ENCODE measurements at places on chromosomes 12 and 14.
A peak's percentile ranks its signal among the peaks of the same experiment; 100 is the strongest.

- DNase-seq, result no peak
Observed at GRCh38 chr12:24821691-24822090, 127.2 kb downstream of the BCAT1 start.

GRCh38 chr12:130075497-130076076, 86.7 kb upstream of the FZD10 start:
- DNase-seq, result no peak

- no peak for DNase-seq
Observed at GRCh38 chr14:70887207-70887681, 20.0 kb upstream of the PCNX1 start.

- peak; percentile 49 for DNase-seq
Observed at GRCh38 chr14:49880267-49881064, 12.4 kb upstream of the ARF6 start.

GRCh38 chr12:66735275-66735674, 56.4 kb upstream of the GRIP1 start:
- DNase-seq, result no peak

DNA sequence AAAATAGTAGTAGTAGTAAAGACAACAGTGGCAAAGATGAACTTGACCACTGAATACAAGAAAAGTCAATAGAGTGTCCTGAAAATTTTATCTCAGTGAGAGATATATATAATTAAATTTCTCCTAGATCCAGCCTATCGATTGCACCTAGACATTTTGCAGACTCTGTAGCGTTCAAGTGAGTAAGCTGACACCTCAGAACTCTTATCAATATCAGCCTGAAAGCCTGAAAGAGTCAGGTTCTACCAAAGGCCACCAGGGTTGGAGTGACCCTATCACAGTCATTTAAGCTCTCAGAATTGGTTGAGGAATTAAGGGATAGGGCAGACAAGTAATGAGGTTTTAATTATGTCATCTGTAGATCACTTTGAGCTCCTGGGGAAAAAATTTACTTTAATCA, 174.6 kb downstream of the SRGAP1 start:
- DNase-seq, result no peak

GRCh38 chr14:100472094-100472455, 115.1 kb downstream of the BEGAIN start:
- no peak for DNase-seq

- peak; percentile 57 for DNase-seq
Observed at GRCh38 chr14:103391048-103391447, 5.8 kb downstream of the MARK3 start.

- no peak for DNase-seq
Observed at GRCh38 chr14:55609681-55610080, 29.7 kb downstream of the KTN1 start.

DNA sequence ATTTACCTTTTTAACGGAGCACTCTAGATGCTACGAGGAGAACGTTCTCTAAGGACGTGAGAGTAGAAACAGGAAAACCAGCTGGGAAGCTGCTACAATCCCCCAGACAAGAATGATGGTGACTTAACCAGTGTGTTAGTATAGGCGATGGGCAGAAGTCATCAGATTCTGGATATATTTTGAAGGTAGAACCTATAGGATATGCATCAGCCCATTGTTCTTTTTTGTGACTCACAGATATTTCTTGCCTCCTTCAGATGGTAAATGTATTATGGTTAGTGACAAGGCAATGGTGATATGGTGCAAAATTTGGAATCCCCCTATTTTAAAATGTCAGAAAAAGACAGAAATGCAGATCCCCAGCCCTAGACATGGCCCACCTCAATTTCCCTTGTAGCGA, 258.2 kb downstream of the PHLDA1 start:
- DNase-seq, result no peak

GRCh38 chr12:27984275-27984674, 11.7 kb upstream of the PTHLH start:
- DNase-seq, result no peak

GRCh38 chr14:64857979-64858744, 21.5 kb downstream of the SPTB start:
- no peak for DNase-seq

DNA sequence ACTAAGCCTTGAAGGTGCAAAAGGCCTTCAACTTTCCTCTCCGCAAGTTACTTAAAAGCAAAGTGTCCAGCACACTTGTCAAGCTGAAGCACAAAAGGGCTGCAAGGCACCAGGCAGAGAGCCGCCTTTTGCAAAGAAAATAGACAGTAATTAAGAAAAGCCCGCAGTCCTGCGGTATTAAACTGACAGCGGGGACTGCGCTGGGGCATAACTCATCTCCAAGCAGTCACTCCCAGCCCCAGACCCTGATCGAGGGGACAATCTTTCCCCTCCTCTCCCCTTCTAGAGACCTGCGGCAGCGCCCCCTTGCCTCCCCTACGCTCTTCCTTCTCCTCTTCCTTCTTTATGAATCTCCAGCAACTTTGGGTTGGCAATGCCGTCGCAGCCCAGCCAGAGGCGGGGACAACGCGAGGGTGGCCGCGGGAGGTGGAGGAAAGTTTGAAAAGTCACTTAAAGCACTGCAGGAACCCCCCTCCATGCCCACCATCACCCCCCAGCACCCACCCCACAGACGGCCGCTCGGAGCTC, 200.9 kb upstream of the CAND1 start:
- peak; percentile 16 for DNase-seq

DNA sequence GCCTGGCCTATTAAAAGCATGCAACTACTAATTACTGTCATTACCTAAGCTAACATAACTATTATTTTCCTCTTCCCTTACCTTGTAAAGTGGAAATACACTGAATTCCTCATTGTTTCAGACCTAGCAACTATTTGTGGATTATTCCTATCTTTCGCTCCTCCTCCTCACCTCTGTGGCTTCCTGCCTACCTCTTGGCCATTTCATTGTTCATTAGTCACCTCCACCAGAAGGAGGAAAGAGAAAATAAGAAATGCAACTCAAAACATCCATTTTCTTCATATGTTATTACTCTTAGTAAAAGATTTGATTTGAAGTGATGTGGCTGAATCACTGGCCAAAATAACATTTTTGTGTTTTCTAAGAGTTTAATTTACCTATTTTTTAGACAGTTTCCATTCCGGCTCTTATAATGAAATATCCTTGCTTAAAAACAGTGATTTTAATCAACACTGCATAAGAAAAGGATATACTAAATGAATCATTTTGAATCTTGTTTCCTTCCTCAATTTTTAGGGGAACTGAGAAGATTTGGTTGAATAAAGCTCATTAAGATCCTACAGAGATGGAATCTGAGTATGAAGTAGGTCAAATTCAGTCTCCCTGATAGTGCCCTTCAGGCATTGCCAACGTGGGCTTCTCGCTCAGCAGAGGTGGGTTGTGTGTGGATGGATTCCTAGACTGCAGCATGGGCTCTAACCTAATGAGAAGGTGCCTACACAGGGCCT, 27.6 kb upstream of the ARHGAP5 start:
- DNase-seq, result no peak

DNA sequence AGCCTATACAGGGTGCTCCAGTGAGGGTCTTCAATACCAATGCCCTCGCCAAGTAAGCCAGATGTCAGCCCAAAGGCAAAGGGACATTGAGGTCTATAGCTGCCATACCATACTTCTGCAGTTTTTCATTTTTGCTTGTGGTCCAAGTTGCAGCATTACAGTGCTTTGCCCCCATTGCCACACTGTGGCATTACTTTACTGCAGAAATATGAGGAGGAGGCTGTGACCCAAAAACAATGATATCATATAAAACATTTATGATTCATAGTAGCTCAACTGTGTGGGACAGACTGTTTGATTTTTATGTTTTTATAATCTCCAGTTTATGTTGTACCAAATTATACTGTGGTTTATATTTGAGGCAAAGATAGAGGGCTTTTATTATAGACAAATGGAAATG, 64.1 kb downstream of the KIAA0586 start:
- DNase-seq, result no peak

DNA sequence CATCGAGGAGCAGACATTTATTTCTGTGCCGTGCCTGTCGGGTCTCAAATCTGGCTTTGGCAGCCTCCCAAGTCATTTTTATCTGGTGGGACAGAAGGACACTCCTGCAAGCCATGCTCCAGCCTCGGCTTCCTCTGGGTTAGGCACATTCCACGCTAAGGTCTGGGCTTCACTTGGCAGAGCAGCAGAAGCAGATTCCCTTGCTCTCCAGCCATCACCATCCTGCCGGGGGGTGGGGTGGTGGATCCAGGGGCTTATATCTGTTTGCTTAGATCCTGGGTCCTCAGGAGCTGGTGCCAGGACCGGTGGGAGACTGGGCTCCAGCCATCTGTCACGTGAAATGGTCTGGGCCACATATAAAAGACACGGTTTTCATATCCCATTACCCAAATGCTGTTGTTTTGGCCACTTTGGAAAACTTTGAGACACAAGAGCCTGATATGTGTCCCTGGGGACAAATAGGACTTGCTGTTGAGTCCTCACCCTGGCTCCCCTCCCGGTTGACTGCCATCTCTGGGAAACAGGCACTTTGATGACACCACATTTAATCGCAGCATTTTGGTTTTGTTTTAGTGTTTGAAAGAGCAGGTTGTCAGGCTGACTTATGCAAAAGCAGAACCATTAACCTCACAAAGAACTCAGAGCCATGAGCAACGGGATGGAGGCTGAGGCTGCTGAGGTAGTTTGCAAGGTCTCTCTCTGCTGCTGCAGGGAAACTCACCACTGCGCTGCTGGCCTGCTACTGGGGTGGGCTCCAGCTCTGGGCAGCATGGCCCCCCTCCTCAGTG, 69.6 kb upstream of the PRMT8 start:
- no peak for DNase-seq

GRCh38 chr14:105343194-105343593, 28.6 kb downstream of the PACS2 start:
- no peak for DNase-seq

GRCh38 chr12:82456633-82457032, 98.3 kb downstream of the METTL25 start:
- DNase-seq, result no peak

DNA sequence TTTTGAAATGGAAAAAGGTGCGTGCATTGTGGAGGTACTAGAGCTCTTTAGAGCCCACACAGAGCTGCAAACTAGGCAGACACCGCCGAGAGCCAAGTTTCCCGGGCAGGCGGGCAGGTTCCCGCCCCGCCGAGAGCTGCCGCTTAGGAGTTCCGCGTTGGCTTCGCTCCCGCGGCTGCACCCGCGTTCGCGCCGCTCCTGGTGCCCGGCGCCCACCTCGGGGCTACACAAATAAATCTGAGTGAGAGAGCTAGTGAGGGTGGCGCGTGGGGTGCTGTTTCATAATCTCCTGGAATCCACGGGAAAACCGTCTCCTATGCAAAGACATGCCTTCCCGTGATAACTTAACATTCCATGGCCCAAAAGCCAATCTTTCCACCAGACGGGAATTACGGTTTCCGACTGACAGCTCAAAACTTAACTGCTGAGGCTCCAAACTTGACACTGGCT, 645 bp downstream of the KITLG start:
- no peak for DNase-seq

DNA sequence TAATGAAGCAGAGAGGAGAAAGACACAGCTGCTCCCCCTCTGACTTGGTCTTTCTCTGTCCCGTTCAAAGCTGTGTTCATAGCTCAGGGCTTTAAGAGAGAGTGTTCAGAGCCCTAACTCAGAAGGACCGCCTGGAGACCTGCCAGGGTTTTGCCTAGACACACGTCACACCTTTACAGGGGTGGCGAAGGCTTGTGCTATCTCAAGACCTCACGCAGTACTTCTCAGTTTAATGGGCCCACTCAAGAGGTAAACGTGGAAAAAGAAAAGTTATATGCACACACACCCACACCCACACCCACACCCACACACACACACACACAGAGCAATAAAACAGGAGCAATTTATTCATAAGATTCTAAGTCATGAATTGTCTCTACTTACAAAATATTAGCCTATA, 374.3 kb downstream of the C12orf75 start:
- DNase-seq, result no peak

DNA sequence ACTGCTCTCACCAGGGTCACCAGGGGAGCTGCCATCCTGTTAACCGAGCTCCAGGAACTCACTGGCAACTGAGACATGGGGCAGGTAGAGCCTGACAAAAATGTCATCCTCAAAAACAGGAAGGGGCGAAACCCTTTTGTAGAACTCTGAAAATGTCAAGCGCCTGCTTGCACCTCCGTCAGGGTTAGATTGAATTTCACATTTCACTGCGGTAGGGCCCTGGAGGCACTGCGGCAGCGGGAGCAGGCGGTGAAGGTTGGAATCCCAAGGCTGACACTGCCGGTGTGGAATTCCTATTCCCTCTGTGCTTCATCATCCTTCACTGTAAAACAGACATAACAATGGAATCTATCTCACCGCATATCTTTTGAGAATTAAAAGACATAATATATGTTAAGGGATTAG, 142.8 kb upstream of the TMCC3 start:
- peak; percentile 5 for DNase-seq

DNA sequence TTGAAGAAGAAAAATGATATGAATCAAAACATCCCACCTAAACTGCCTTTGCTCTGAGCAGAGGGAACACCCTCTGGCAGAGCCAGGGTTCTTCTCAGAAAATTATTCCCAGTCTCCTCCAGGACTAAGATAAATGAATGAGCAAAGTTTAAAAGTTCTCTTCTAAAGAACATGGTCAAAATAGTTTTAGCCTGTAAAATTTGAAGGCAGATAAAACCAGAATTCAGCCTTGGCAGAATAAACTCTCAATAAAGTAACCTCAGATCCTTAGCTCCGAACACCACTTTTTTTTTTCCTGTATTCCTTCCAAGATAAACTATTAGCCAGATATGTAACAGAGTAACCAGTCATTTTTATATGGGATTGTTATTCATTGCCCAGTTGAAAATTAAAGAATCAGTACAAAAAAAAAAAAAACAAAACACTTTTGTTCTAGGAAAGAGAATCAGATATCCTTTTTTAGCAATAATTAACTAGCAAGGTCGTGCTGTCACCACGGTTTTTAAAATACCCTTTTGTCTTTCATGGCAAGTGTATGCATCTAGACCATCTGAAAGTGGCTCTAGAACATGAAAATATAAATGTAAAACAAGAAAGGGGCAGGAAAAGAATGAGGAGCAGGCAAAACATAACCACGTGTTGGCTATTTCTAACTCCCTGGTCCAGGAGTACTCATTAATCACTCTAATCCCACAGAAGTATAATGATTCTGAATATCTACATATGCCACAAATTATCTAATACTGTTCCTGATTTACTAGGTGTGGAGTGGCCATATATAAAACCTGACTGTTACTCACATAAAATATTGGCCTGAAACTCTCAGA, 60.8 kb downstream of the CAPZA3 start:
- DNase-seq, result no peak

- peak; percentile 53 for DNase-seq
Observed at GRCh38 chr12:22409377-22410164, 75.1 kb upstream of the ST8SIA1 start.

GRCh38 chr14:93792391-93792790, 4.1 kb upstream of the PRIMA1 start:
- no peak for DNase-seq

Data from CD4-positive, alpha-beta T cell treated with Interleukin-17A for 4 hours (primary cell).